ENCODE measurements at places on chromosomes 12 and 14.

GRCh38 chr12:65761301-65761700 lies 63.0 kb upstream of the HMGA2 start:
- DNase-seq: no peak

- DNase-seq: no peak
These were observed 37.3 kb upstream of the BCL11B start for GRCh38 chr14:99309220-99309766.

GRCh38 chr12:108423486-108423885 lies 84.4 kb upstream of the CMKLR1 start:
- no peak for DNase-seq

DNA sequence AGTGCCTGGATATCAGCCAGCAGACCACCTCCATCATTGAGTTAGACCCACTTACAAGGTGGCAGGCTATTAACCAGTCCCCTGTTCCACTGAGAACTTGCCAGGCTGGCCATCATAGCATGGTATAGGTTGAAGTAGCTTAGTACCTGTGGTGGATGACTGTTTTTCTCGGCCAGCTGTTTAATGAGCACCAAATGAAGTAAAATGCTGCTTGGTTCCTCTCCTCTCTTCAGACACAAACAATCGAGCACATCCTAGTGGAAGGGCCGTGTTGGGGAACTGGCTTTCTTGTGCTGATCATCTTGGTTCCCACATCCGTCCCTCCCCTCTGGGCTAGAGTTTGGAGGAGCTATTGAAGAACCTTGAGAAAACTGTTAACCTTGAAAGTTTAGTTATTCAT lies 486.2 kb downstream of the RAD51B start:
- no peak for DNase-seq

DNA sequence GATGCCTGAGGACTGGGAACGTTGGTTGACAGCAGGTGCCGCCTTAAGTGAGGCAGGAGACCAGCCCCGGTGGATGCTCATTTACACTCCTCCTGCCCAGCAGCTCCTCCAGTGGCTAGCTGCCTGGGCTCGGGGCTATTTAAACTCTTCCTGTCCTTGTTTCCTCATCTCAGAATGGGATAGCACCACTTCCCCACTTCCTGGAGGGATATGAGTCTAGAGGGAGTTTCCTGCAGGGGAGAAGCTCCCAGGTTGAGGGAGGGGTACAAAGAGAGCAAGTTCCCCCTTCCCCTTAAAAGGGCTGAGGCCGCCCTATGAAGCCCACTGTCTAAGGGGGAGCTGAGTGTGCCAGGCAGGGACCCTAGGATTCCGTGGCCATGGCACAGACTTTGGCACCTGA lies 311.2 kb downstream of the AACS start:
- DNase-seq: no peak

- no peak for DNase-seq
These were observed 25.2 kb downstream of the DDX51 start for GRCh38 chr12:132118876-132119275.

DNA sequence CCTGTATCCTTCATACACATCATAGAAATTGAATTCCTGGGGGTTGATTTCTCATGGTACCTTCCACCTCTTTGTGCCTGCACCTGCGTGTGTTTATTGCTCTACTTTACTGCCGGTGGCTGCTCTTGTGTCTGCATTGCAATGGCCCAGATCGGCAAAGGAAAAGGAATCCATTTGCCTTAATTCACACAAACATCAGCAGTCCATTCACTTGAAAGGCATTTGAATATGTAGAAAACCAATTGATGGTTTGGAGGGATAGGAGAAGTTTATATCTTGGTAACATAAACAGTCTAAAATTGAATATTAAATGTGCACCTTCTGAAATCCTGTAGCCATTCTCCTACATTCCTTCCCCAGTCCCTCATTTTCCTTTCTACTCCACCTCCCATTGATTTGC lies 74.0 kb downstream of the SNAPC1 start:
- no peak for DNase-seq

GRCh38 chr14:25759256-25759655 lies 709.3 kb upstream of the STXBP6 start:
- no peak for DNase-seq

- no peak for DNase-seq
These were observed 41.8 kb upstream of the CCDC196 start for GRCh38 chr14:66444271-66444927.

GRCh38 chr14:103563844-103564505 lies 1.2 kb downstream of the COA8 start:
- no peak for DNase-seq

DNA sequence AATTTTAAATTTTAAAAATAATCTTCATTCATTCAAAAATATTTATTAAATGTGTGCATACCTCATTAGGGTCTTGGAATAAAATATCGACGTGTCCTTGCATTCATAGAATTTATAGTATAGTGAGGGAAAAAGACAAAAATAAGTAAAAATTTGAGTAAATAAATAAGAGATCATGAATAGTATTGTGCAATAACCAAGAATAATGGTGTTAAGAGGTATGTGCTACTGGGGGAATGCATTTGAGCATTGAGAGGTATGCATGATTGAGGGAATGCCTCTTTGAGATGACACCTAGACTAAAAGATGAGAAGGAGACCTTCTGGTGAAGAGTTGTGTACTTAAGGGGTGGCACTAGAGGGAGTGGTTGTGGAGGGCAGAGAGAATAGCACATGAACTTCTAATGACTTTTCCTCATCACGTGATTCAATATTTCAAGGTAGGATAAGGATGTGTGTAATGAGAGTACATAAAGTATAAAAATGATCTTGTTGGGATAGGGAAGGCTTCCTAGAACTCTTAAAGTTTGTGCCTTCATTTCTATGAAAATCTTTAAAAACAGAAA lies 18.8 kb upstream of the CATSPERB start:
- DNase-seq: no peak

DNA sequence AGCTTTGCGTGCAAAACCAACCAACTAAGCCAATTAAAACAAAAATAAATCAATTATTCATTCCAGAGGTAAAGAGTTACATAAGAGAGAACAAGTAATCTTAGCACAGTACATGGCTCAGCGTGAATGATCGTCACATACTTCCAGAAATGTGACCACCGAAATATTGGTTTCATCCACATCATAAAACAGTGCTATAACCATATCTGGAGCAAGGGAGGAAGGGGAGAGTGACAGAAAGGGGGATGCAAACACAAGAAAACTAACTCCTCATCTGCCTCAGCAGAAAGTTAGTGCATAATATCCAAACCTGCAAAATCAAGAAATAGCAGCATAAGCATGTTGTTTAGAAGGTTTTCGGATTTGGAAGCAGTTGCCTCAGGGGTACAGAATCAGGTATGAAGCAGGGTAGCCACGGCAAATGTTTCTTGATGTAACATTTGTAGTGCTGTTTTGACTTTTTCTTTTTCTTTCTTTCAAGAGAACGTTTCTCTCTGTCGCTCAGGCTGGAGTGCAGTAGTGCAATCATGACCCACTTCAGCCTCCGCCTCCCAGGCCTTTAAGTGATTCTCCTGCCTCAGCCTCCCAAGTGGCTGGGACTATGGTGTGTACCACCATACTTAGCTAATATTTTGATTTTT lies 93.9 kb upstream of the EGLN3 start:
- no peak for DNase-seq

DNA sequence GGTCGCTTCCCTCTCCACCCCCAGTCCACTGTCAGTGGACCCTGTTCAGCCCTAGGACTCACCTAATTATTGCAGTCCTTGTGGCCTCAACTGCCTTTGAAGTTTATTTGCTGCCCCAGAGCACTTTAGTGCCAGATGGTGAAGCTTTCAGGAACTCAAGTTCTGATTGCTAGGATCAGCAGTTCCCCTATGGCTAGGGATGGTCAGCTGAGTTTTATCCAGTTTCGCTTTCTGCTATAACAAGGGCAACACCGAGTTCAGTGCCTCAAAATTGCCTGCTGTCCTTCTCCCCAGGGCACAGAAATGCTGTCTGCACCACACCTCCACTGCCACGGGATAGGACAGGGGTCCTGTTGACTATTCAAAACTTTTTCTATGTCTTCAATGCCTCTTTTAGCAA lies 295.0 kb downstream of the GPHN start:
- DNase-seq: no peak

- DNase-seq: peak; percentile 47
These were observed 157.4 kb upstream of the FOXG1 start for GRCh38 chr14:28608851-28609828.

GRCh38 chr12:103093499-103094106 lies 136.1 kb downstream of the ASCL1 start:
- no peak for DNase-seq

GRCh38 chr12:124625867-124626675 lies 58.7 kb upstream of the NCOR2 start:
- no peak for DNase-seq

DNA sequence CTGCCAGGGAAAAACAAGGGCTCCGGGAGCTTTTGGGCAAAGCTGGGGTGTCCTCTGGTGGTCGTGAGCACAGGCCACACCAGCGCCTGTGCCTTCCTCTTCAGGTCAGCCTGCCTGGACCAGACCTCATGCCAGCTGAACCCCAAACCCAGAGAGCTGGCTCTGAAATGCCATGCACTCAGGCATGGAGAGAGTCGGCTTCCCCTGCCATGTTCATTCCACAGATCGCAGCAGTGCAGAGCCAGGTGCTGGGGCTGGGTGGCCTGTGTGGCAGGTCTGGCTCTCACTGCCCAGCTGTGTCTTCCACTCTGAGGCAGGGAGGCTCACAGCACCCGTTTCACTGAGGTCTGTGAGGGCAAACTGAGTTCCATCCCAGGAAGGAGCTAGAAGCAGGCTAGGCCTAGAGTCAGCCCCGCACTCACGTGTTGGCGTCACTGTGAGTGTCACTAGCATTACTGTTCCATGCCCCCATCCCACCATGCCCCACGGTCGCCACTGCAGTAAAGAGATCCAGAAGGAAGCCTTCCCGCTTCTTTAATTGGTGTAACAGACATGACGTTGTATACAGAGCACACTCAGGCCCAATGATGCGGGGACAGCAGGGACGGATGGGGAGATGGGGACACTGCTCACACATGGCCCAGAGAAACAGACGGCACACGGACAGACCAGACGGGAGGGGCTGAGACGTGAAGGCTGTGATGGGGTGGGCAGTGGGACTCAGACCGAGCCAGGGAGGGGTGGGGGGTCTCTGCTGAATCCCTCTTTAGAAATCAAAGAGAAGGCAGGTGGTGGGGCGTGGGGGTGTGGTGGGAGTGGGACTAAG lies 2.7 kb downstream of the ARL6IP4 start:
- DNase-seq: no peak

GRCh38 chr12:15831315-15831978 lies 42.3 kb upstream of the EPS8 start:
- DNase-seq: no peak

GRCh38 chr14:58060077-58060476 lies 91.9 kb downstream of the ARMH4 start:
- DNase-seq: no peak

DNA sequence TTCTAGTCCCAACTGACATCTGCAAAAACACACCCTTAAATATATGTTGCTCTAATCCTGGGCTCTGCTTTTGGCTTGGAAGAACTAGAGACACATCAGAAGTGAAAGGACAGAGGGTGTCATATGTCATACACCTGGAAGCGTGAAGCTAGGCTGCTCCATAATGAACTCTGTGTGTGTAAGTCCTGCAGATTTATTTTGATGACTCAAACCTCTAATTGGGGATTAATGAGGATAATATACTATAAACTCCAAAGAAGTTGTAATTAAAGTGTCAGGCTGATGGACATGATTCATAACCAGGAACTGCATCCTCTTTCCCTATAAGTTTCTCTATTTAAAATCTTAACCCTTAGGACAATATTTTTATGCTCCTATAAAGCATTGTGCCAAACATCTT lies 4.4 kb upstream of the KCNK10 start:
- no peak for DNase-seq
